CD4-positive, alpha-beta T cell (primary cell): ENCODE measurements at places on chromosomes 2 and 18. TPM values are rescaled to one million over a fixed set of nuclear protein-coding genes. Genes with fewer than 3 reads are reported as not detected.

DNA sequence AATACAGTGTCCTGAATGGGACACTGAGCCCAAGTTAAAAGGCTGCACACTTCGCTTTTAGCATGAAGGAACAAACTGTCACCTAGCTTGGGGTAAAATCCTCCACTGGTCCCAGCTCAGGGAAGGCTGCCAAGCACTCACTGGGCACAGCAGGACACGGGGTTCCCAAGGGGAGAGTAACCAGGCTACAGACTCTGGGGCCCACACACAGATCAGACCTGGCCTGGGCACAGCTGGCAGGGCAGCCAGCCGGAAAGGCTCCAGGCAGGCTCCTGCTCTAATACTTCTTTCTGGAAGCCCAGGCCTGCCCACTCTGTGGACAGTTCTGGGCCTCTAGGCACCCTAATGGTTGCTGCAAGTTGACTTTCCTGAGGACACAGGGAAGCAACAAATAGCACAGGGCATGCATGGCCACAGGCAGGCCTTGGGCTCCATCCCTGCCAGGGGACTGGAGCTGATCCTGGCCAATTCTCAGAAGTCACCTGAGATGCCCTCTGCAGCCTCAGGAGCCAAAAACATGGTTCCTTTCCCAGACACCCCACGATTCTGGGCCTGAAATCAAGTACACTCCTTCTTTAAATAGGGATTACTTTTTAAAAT is 18.7 kb upstream of the SULT1C3 start:
- H3K36me3 ChIP-seq = no peaks in the 10 kb centered on the region
- no peak overlapping the region for H3K27ac ChIP-seq
- no peak overlapping the region for H3K4me3 ChIP-seq
- no peaks in the 10 kb centered on the region for H3K4me1 ChIP-seq
- H3K27me3 ChIP-seq = no peaks in the 10 kb centered on the region
- no peak for DNase-seq

- H3K27ac ChIP-seq = no peak overlapping the region
- H3K27me3 ChIP-seq = no peaks in the 10 kb centered on the region
- DNase-seq = no peak
- H3K36me3 ChIP-seq = no peaks in the 10 kb centered on the region
These were observed 58.2 kb downstream of the GLI2 start for GRCh38 chr2:120793682-120794403.

- no peak for DNase-seq
- H3K27ac ChIP-seq = no peak within 1 kb of the TSS
- no peak within 1 kb of the TSS for H3K4me3 ChIP-seq
- no peaks in the 10 kb centered on the region for H3K27me3 ChIP-seq
- no peaks in the 10 kb centered on the region for H3K36me3 ChIP-seq
These were observed at the start of gene CSRNP3 for GRCh38 chr2:165469417-165469816. Gene CSRNP3, plus strand, starts transcription at chr2:165469698. Its CDS starts 125,368 bp downstream, at chr2:165595066.

DNA sequence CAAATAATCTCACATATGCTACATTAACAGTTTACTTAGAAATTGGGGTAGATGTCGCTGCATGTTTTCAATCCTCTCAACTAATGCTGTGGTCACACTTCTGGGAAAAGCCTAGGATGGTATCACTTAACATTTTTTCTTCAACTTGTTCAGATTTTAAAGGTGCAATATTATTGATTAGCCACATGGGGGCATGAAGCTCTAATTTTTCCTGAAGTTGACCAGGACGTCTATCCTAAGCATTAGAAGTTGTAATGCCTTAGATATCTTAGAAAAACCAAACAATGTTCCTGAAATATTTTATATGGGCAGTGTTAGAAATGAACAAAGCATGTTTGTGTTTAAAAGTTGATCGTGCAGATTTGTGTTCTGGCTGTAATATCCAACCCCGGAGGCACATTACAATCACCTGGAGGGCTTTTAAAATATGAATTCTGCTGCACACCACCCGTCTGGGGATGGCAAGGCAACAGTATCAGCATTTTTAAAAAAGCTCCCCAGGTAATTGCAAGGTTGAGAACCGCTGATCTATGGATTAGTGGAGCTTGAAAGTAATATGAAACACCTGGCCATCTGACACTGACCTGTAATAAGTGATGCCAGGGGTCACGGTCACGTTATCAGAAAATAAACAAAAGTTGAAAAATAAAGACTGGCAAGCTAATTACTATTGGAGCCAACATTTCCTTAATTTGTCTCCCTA is 100.5 kb upstream of the LMAN1 start:
- no peaks in the 10 kb centered on the region for H3K4me1 ChIP-seq
- H3K4me3 ChIP-seq = no peak overlapping the region
- H3K27ac ChIP-seq = no peak overlapping the region
- no peaks in the 10 kb centered on the region for H3K36me3 ChIP-seq
- no peak for DNase-seq

DNA sequence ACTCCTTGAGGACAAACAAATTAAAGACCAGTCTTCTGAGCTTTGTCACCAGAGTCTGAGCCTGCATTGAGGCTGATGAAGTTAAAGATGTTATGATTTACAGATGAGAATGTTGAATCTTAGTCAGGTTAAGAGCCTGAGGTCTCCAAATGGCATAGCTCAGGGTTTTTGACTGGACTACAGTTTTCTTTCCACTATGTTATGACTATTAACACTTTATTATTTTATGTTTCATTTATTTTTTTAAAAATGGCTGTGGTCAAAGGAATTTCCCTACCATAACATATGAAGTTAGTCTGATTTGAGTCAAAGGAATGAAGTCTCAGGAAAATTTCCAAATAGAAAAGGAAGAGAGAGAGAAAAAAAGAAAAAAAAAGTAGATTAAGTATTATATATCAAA is 39.7 kb upstream of the CWC22 start:
- H3K27me3 ChIP-seq = peaks cover 10% of the 10 kb centered on the region
- H3K36me3 ChIP-seq = no peaks in the 10 kb centered on the region
- no peak overlapping the region for H3K27ac ChIP-seq

DNA sequence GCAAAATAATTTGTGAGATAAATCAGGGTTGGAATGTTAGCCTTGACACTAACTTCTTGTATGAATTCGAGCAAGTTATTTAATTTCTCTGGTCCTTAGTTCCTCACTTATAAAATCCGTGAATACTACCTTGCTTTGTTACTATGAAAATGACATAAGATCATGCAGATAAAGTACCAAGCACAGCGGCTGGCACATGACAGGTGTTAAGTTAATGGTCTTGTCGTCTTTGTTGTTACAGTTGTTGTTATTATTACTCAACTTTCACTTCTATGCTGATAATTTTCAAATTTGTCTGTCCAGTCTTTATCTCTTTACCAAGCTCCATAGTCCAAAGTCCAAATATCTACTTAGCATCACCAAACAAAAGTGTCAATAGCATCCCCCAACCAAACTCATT is 482.1 kb downstream of the ARHGAP15 start:
- peaks cover 5% of the 10 kb centered on the region for H3K4me1 ChIP-seq
- peaks cover 24% of the 10 kb centered on the region for H3K36me3 ChIP-seq
- H3K4me3 ChIP-seq = no peak overlapping the region
- H3K27ac ChIP-seq = no peak overlapping the region
- H3K27me3 ChIP-seq = no peaks in the 10 kb centered on the region

DNA sequence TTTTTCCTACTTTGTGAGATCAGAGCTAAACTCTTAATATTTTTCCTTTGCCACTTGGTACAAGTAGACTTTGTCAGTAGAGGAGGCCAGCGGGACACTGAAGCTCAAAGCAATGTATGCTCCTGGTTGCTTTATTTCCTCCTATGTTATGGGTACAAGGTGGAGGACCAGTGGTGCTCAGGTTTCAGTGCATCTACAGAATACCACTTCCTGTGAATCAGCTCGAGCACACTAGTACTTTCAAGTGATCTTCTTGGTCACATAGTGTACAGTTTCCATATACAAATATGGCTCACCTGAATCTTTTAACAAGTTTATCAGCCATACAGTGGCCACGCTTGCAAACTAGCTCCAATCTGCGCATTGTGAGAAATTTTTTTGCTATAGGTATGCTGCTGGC is 1674.8 kb upstream of the TMEFF2 start:
- no peaks in the 10 kb centered on the region for H3K27me3 ChIP-seq
- H3K36me3 ChIP-seq = no peaks in the 10 kb centered on the region
- H3K4me3 ChIP-seq = no peak overlapping the region
- H3K4me1 ChIP-seq = no peaks in the 10 kb centered on the region
- no peak overlapping the region for H3K27ac ChIP-seq

DNA sequence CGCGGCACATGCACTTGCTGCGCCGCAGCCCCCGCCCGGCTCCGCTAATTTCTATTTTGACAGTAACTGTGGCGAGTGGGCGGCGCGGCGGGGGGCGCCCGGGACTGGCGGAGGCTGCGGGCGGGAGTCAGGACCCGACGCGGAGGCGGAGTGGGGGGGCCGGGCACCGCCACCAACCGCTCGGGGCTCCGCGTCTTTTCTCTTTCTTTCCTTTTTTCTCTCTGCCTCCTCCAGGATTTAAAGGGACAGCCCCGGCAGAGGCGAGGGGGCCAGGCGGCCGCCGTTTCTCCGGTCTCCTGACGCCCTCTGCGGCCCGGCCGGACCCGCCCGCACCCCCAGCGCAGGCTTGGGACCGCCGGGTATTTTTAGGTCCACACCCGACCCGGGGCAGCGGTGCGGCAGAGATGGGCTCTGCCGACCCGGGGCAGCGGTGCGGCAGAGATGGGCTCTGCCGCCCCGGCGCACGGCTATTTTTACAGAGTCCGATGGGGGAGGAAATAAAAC is 460 bp upstream of the ZBTB7C start:
- H3K36me3 ChIP-seq = no peaks in the 10 kb centered on the region
- peaks cover 49% of the 10 kb centered on the region for H3K27me3 ChIP-seq
- peaks cover 18% of the 10 kb centered on the region for H3K4me1 ChIP-seq
- peak overlapping the region; percentile 55 for H3K4me3 ChIP-seq

DNA sequence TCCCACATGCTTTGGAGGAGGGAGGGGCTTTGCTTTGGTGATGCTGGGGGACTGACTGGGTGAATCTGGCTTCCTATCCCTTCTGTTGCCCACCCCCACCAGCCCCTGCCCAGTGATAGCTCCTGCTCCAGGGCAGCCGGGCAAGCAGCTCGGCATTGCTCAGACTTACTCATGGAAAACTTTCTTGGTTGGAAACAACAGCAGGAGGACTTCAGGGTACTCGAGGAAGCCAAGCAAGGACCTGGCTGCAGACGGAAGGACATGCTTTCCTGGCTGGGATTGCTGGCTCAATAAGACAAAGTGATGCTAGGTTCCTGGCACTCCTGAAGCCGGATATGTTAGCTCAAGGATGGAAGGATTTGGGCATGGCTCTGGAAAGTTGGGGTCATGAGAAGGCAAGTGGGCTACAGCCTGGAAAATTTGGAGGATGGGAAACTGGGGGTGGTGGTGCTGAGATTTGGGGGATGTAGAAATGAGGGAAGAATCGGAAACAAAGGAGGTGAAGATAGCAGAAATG is 3.1 kb downstream of the SPEG start:
- H3K27me3 ChIP-seq = peaks cover 27% of the 10 kb centered on the region
- no peak overlapping the region for H3K4me3 ChIP-seq
- peaks cover 21% of the 10 kb centered on the region for H3K4me1 ChIP-seq
- DNase-seq = no peak
- H3K36me3 ChIP-seq = no peaks in the 10 kb centered on the region
- no peak overlapping the region for H3K27ac ChIP-seq

- no peaks in the 10 kb centered on the region for H3K36me3 ChIP-seq
- H3K27ac ChIP-seq = no peak overlapping the region
- no peaks in the 10 kb centered on the region for H3K4me1 ChIP-seq
- H3K27me3 ChIP-seq = no peaks in the 10 kb centered on the region
- no peak for DNase-seq
These were observed 900.8 kb downstream of the SLC4A3 start for GRCh38 chr2:220528180-220528675.

GRCh38 chr2:239271882-239272281 is 128.9 kb downstream of the HDAC4 start:
- H3K36me3 ChIP-seq = no peaks in the 10 kb centered on the region
- H3K4me1 ChIP-seq = peaks cover 73% of the 10 kb centered on the region
- H3K27ac ChIP-seq = no peak overlapping the region
- no peak overlapping the region for H3K4me3 ChIP-seq

DNA sequence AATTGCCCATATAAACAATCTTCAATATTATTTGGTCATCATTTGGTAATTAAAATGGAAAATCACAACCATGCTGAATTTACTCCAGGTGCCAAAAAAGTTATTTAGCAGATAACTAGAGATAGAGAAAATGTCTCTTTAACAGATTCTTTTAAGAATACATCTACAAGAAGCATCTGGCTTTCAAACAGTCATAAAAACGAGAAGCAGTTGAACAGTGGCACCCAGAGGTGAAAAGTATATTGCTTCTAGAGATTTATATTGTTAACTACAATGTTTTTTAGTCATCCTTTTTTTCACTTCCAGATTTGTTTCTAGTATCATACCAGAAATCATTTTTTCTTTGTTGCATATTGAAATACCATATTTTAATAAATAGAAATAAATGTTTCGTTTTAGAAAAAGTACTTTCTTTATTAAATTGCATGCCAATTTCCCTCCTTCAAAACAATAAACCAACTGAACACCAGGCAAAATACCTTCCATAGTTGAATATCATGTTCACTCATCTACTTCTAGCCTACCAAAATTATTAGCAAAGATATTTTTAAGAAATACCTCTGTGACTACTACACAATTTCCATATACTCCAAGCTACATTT is 65.4 kb upstream of the HNRNPA3 start:
- H3K27me3 ChIP-seq = peaks cover 25% of the 10 kb centered on the region
- no peaks in the 10 kb centered on the region for H3K36me3 ChIP-seq
- H3K4me3 ChIP-seq = no peak overlapping the region
- peaks cover 8% of the 10 kb centered on the region for H3K4me1 ChIP-seq

- H3K4me1 ChIP-seq = no peaks in the 10 kb centered on the region
- no peak for DNase-seq
- no peaks in the 10 kb centered on the region for H3K36me3 ChIP-seq
- H3K27me3 ChIP-seq = no peaks in the 10 kb centered on the region
- H3K4me3 ChIP-seq = no peak overlapping the region
These were observed 1158.3 kb downstream of the RPIA start for GRCh38 chr2:89849731-89850130.

Gene ADGRF3
- total RNA-seq = 0.96 TPM

Gene IGFBP5
- not detected for total RNA-seq

Gene SLC5A7
- not detected for total RNA-seq

Gene SLC11A1
- total RNA-seq = 6.3 TPM

Gene APOB
- not detected for total RNA-seq

Gene GEN1
- total RNA-seq = 4.6 TPM

Gene CFAP221
- total RNA-seq = not detected

Gene KLHL14
- not detected for total RNA-seq

Gene ABCG8
- not detected for total RNA-seq
